ENCODE measurements at places on chromosomes 7 and 10.
A peak's percentile ranks its signal among the peaks of the same experiment; 100 is the strongest.

- DNase-seq = no peak
Measured at GRCh38 chr7:123732413-123733091, 16.3 kb downstream of the WASL start.

- DNase-seq = no peak
Measured at GRCh38 chr7:150396426-150396825, 17.3 kb downstream of the ZNF775 start.

- DNase-seq = no peak
Measured at GRCh38 chr10:106836933-106837663, 327.4 kb downstream of the SORCS1 start.

DNA sequence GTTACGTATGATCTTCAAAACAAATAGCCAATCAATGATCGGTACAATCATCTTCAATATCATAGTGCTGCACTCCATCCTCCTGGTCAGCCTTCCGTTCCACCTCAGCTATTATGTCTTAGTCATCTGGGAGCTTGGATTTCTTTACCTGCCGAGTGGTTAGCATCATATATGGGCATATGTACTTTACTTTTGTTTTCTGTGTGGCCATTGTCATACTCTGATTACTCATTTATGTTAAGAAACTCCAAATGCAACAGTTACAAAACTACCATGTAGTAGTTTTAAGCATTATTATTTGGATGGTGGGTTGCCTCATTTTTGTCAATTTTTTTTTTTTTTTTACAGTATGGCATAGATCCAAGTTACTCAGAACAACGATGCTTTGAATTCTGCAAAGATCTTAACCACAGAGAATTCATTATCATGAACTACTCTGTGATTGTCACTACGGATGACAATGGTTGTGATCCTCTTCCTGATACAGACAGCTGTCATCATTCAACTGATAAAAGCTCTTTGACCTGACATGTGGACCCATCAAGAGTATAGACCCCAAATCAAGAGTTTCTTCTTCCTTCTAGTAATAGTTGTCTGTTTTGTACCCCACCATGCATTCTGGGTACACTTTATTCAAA lies 52.1 kb upstream of the NME8 start:
- DNase-seq = no peak

DNA sequence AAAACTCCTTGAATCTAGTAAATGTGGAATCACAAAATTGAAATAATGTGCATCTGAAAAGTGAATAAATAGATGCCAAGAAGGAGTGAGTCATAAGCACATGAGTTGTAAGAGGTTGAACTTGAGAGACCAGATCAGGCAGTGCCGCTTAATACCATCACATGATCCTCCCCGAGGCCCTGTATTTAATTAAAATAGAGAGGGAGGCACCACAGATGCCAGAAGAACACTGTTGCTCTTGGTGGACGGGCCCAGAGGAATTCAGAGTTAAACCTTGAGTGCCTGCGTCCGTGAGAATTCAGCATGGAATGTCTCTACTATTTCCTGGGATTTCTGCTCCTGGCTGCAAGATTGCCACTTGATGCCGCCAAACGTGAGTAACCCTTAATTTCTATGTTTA lies at the start of gene GPNMB:
TSS of gene GPNMB (plus strand) at position 221 of the 400 bp plus-strand sequence. CDS start at position 304, 83 bp downstream.
- DNase-seq = peak; percentile 25

DNA sequence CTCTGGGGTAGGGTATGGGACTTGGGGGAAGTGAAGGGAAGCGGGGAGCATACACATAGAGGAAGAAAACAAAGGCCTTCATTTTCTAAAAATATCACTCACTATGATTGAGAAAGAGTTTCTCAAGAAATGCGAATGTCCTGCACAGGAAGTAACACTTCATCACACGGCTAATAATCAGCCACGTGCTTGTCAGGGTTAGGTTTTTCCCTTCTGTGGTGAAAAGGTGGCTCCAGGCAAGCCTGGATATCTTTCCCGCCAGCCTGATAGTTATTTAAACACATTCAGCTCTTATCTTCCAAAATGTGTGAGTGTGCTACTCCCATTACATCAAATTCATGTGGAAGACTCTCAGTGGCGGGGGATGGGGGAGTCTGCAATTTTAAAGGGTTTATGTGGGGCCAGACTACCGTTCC lies 166.4 kb upstream of the ADO start:
- DNase-seq = no peak

DNA sequence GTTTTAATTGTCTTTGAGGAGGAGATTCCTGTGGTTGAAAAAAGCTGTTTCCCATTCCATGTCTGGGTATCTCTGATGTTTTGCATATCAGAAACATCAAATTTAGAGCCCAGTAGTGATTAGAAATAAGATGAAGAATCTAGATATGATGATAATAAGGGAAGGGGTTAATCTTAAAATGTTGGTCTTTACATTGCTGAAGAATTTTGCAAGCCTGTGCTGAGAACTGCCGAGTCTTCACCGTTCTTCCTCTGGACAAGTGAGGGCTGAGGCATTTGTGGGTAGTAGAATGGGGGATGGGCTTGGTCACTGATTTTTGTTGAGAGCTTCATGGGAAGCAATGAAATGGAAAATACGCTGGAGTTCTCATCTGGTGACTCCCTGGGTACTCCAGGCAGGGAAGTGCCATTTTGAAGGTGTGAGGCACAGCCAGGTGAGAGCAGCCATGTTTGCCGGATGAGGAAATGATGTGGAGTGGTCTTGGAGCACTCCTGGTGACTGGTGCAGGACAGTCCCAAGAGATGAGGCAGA lies 10.2 kb downstream of the TCF7L2 start:
- no peak for DNase-seq

GRCh38 chr7:116809636-116810266 lies 52.6 kb upstream of the CAPZA2 start:
- peak; percentile 87 for DNase-seq

DNA sequence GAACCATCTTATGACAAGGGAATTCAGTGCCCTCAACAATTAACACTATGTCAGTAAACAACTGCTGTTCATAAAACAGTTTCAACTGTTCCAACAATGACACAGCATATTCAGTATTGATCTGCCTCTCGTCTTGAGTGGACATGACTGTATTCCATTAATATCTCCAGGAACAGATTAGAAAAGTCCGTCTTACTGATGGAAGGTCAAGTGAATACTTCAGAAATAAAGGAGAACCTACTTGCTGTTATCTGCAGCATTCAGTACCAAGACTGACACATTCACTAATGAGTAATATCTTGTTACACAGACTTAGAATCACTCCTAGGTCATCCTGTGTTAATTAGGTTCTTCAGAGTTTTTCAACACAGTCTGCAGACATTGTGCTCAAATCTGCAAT lies 12.1 kb downstream of the KBTBD2 start:
- no peak for DNase-seq

- DNase-seq = peak; percentile 26
Measured at GRCh38 chr10:121307411-121307980, 290.7 kb downstream of the FGFR2 start.

- DNase-seq = peak; percentile 64
Measured at GRCh38 chr7:128833148-128833945, 3.1 kb downstream of the FLNC start.

GRCh38 chr7:74655324-74655723 lies 2.2 kb upstream of the GTF2I start:
- DNase-seq = no peak

- peak; percentile 42 for DNase-seq
Measured at GRCh38 chr10:117320050-117320665, 55.1 kb downstream of the PDZD8 start.

- no peak for DNase-seq
Measured at GRCh38 chr10:11234857-11235531, 217.3 kb downstream of the CELF2 start.

DNA sequence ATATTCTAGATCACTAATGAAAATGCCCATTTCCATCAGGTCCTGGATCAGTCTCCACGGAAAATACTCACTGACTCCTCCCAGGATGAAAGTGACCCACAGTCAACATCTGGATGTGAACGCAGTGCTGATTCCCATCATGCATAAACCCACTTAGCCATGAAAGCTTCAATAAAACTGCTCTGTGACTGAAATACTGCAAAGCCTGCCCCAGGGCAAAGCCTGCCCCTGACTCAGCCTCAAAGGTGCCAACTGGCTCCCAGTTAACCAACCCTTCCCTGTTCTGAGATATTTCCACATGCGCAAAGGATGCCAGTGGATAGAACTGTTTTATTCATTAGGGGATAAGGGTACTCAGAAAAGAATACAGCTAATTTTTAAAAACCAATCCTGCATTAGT lies 24.0 kb downstream of the OSBPL3 start:
- DNase-seq = peak; percentile 69

- no peak for DNase-seq
Measured at GRCh38 chr7:2494191-2495130, 18.3 kb upstream of the GRIFIN start.

- DNase-seq = no peak
Measured at GRCh38 chr7:139562961-139563565, 39.6 kb downstream of the CLEC2L start.

DNA sequence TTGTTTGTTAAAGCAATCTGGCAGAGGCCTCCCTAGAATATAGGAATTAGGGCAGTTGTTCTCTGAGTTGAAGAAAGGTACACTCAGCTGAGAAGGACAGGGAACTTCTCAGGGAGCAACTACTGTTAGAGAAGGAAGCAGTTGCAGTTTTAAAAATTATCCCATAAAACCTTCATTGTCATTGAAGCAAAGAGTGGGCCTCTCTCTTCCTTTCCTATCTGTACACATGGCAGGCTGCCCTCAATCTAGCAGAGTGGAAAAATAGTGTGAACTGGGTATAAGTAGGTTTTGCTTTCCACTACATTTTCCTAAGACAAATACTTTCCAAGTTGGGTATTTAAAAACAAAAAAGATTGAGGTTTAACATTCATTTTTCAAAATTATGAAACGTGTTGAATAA lies 236.7 kb upstream of the KLF14 start:
- no peak for DNase-seq

DNA sequence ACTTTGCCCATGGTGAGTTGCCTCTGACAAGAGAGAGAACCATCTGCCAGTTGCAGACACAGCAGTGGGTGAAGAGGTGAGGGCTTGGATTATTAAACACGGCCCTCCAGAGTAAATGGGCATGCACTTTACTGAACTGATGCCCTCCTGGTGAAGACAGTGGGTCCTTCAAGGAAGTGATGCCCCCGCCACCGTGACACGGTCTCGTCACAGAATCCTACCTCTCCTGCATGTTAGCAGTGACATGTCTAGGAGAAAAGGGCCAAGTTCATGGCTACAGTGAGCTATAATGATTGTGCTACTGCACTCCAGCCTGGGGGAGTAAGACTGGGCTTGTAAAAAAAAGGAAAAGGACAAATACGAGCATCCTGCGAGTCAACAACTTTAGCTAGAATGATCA lies 2.4 kb downstream of the BNIP3 start:
- no peak for DNase-seq

All from PC-3 (cell line).